Left renal cortex interstitium (tissue), 4 donors: ENCODE measurements at places on chromosomes 12 and 14.

- DNase-seq = no peak
Observed at GRCh38 chr12:105819549-105819948, 319.2 kb downstream of the NUAK1 start.

DNA sequence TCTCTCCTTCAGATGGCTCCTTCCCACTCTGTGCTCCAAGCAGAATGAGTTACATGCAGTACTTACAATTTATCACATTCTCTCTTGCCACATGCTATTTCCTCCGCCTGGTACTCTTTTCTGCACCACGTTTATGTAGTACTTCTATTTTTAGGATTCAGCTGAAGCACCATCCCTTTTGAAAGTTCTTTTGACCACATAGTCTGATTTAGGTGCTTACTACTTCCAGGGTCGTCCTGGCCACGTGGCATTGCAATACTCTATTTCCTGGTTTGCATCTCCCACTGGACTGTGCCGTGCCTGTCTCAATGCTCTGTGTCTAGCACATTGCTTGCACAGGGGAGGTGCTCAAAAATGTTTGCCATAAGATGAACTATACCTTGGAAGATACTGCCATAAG, 16.3 kb upstream of the TBC1D30 start:
- no peak for DNase-seq

- no peak for DNase-seq
Observed at GRCh38 chr14:91324606-91325575, 80.4 kb upstream of the GPR68 start.

- no peak for DNase-seq
Observed at GRCh38 chr14:21993070-21993469, 319.5 kb upstream of the OR4E1 start.

DNA sequence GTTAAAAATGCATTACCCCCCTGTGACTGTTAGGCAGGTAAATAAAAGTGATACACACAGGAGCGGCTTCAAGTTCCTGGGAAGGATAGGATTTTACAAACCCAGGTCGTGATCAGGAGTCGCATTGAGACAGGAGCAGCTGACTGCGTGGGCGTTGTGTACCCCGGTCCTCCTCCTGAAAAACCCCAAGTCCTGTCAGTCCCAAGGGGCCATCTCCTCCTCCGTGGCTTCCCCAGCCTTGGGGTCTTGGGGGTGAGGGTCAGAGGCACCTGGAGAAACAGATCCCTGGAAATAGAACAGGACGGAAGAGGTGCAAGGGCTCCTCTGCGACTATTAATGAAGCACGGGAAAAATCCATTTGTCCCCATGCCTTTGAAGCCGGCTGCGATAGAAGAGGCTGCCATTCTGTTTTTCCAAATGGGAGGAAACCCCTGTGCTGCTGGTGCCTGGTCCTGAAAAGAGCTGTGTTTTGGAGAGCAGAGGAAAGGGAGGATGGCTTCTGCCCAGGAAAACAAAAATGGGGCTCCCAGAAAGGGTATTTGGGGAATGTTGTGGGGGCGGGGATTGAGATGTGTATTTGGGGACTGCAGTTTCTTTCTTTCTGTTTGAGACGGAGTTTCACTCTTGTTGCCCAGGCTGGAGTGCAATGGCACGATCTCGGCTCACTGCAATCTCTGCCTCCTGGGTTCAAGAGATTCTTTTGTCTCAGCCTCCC, 143.1 kb downstream of the ZNF664 start:
- DNase-seq = no peak

- DNase-seq = no peak
Observed at GRCh38 chr14:78135450-78135891, 34.7 kb upstream of the NRXN3 start.

DNA sequence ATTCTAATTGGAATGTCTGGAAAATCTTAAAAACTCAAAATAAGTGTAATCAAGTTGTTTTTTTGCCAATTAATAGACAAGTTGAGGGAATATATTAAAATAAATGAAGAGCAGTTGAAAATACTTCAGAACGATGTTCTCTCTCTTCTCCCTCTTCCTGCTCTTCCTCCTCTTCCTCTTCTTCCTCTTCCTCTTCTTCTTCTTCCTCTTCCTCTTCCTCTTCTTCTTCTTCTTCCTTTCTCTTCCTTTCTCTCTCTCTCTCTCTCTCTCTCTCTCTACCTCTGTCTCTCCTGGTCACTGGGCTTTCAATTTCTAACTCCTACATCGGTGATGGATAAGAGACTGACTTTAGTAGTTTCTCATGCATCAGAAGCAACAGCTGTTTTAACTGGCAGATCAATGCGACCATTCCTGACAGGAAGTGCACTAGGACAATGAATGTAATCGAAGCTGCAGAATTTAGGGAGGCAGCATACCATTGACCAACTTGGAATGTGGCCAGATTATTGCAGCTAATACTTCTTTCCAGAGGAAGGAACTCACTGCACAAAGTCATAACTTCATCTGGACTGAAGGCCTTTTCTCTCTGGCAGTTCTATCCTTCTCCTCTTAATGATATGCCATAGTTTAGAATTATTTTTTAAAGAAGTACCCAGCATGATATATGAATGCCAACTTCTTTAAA, 13.8 kb upstream of the TMTC2 start:
- no peak for DNase-seq

- DNase-seq = no peak
Observed at GRCh38 chr14:68076451-68076850, 256.9 kb downstream of the RAD51B start.

- DNase-seq = no peak
Observed at GRCh38 chr12:60279221-60279620, 683.4 kb downstream of the SLC16A7 start.

GRCh38 chr12:5960783-5961182, 15.7 kb upstream of the ANO2 start:
- no peak for DNase-seq

DNA sequence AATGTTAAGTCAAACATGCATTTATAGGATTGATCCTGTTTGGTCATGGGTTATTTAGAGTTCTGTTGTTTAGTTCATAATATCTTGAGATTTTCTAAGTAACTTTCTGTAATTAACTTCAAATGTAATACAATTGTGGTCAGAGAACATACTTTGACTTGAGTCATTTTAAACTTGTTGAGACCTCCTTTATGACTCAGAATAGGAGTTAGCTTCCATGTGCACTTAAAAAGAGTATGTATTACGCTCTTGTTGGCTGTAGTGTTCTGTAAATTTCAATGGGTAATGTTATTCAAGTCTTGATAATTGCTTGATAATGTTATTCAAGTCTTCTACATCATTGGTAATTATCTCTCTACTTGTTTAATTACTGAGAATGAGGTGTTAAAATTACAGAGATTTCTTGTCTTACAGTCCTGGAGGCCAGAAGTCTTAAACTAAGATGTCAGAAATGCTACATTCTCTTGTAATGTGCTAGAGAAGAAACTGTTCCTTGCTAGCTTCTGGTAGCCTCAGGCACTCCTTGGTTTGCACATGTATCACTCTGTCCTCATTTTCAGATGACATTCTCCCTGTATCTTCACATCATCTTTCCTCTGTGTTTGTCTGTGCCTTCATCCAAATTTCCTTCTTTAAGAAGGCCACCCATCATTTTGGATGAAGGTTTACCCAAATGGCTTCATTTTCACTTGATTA, 197.3 kb downstream of the TMTC3 start:
- DNase-seq = no peak

- DNase-seq = no peak
Observed at GRCh38 chr12:119322301-119322723, 12.2 kb upstream of the CCDC60 start.

DNA sequence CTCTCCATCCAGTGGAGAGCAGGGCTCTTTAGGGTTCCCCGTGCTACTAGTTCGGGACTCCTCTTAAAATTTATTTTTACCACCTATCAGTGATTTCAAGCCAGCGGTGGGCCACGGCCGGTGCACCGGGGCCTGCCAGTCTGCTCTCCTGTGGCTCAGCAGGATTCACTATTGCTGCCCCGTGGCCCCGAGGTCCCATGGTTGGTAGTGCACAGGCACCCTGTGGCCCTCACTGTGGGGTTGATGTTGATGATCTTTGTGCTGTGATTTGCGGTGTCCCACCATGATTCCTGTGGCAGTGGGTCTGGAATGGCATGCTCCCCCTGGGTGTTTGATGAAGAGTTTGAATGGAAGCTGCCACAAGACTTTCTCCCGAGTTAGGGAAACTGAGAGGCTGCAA, 12.6 kb upstream of the MEG3 start:
- no peak for DNase-seq

DNA sequence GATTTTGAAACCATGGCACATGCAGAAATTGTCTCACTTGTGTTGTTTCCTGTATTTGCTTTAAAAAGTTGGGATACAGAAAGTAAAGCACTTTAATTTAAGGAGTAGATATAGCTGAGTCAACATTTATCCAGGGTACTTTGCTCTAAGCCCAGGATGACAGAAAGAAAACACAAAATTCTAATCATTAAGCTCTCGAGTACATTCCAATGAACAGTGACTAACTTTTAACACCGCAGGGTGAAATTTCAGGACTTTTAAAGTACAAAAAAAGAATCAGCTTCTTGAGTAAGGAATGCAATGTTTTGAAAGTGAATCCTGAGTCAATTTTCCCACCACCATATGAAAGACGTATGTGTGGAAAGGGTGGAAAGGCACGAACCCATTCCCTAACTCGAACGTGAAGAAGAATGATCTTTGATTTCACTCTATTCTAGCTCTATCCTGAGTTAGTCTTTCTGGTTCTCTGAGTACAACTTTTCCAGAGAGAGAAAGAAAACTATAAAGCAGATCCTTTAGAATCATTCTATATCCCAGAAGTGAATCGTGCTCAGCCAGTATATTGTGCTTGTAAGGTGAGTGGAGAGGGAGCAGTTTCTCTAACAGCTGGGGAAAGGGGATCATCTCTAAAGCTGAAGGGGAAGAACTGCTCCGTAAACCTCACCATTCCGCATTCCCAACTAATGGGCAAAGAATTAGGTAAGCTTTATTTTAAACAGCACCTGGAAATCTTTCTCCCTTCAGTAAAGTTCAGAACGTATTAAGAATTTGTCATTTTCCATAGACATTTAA, 779.0 kb upstream of the FLRT2 start:
- DNase-seq = no peak

GRCh38 chr14:63045612-63046320, 508 bp upstream of the KCNH5 start:
- DNase-seq = peak; percentile 36

DNA sequence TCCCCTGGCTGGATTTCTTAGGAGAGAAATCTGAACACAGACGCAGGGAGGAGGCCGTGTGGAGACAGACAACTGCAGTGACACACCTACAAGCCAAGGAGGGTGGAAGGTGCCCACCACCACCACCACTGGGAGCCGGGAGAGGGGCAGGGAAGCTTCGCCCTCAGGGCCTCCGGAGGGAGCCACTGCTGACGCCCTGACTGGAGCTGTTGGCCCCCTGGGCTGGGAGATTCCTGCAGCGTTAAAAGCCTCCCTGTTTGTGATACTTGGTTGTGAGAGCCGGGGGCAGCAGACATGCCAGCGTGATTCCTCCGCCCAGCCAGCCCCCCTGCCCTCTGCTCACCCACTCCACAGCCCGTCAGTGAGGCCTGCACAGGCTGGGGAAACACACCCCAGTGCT, 72.0 kb downstream of the CHGA start:
- no peak for DNase-seq

DNA sequence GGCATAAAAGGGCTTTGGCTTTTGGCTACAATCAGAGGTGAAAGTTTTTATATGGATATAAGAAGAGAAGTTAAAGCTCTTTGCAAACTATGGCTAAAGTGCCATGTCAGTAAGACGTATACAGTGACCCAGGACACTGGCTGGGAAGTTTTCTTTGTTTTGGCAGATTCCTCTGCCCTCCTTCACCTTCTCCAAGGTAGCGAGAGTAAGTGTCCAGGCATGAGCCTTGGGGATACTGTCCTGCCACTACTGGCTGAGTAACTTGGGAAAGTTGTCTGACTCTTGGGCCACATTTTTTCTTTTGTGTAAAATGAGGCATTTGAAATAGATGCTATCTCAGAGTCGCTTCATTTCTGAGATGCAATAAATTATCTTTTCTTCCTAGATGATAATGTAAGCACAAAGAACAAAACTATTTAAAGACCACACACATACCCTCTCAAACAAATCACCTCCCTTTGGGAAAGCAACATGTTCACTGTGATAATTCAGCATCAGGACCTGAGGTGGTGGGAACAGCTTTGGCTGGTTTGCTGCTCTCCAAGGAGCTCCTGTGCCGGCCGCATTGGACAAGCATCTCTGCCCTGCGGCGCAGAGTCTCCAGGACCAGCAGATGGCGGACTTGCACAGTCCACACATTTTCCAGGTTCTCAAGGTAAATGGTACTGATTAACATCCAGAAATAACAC, 106.3 kb downstream of the PTCSC3 start:
- DNase-seq = peak; percentile 29

GRCh38 chr12:75727577-75727976, 216.2 kb upstream of the KRR1 start:
- no peak for DNase-seq

DNA sequence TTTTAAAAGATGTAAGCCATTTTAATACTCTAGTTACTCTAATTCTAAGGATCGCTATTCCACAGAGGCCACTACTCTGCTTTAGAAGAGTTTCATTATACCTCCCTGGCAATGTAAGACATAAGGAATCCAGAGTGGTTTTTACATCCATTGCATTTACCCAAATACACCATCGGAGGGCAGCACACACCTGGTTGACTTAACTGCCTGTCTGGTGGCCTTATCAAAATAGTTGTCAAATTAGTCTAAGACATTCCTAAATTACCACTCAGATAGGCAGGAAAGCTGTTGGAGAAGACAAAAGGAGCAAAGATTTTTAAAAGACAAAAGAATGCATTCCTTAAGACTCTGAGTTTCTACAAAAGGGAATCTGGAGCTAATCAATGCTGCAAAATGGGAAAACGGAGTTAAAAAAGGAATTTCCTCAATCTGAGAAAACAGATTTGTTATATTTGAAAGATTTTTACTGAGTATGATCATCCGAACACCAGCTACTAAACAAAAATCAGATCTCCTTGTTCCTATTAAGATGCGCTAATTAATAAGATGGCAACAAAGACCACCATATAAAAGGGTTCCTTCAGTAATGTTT, 33.8 kb upstream of the FGD4 start:
- DNase-seq = peak; percentile 28

GRCh38 chr12:128268379-128268995, 1.5 kb downstream of the TMEM132C start:
- DNase-seq = no peak

DNA sequence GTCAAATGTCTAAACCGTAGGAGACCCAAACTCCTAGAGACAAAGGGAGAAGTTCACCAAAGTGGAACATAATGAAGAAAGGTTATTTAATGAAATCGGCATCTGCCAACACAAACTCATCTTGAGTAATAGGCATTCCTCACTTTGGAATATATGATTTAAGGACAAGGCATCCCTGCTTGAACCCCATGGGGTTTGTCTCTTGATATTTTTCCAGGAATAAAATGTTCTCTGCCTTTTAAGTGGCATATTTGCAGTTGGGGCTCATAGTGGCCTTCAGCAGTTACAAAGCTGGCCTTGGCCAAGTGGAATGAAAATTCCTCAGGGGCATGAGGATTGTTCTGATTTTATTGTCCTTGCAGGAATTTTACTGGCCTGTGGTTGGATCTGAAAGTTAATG, 7.1 kb downstream of the POP5 start:
- no peak for DNase-seq

DNA sequence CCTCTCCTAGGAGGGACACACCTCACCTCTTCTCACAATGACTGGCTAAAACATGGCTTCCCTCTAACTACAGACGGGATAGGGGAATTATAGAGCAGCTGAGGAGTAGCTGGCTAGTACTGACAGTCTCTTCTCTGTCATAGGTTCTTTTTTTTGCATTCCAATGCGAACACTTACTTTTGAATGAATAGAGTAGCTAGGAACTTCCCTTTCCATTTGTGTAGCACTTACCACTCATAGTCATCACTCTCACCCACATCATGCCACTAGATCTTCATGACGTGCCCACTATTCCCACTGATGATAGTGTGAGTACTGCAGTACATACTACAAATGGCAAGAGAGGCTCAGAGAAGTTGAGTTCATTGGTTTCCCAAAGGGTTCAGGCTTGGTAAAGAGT, 143.9 kb upstream of the HIF1A start:
- DNase-seq = no peak
